Stimulated activated CD4-positive, alpha-beta T cell treated with anti-CD3 and anti-CD28 coated beads, Interleukin-12 subunit alpha, Interleukin-12 subunit beta, amount 100 ng/mL, for 4 hours (primary cell): ENCODE measurements at places on chromosomes 12 and 14.

GRCh38 chr12:79252358-79253075 is 387.9 kb downstream of the SYT1 start:
- no peak for DNase-seq

GRCh38 chr12:78981-79380 is 12.4 kb downstream of the IQSEC3 start:
- no peak for DNase-seq

DNA sequence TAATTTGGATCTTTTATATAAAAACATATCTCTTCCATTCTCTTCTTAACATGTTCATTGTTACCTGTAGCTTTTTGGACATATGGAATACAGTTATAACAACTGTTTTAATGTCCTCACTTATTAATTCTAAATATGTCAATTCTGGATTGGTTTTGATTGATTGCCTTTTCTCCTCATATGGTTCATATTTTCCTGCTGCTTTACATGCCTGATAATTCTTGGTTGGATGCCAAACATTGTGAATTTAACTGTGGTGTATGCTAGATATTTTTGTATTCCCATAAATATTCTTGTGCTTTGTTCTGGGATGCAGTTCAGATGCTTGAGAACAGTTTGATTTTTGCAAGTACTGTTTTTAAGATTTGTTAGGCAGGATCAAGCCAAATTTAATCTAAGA is 10.8 kb downstream of the C14orf132 start:
- no peak for DNase-seq

DNA sequence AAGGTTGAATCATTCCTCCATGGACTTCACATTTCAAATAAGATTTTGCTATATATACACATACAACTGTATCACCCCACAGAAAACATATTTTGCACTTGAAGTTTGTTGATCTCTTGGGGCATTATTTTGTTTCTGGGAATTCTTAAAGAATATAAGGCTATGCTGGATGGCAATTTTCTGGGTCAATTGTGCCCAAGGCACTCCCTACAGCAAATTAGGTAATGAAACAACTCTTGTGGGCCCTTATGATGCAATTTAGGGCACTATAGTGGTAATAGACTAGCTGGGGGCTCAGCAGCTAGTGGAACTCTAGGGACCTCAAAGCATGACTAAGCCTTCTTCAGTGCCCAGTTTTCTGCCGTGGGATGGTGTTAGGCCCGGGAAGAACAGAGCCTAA is 444.4 kb downstream of the NRXN3 start:
- no peak for DNase-seq

GRCh38 chr14:69662636-69663299 is 51.4 kb downstream of the SUSD6 start:
- DNase-seq: no peak

DNA sequence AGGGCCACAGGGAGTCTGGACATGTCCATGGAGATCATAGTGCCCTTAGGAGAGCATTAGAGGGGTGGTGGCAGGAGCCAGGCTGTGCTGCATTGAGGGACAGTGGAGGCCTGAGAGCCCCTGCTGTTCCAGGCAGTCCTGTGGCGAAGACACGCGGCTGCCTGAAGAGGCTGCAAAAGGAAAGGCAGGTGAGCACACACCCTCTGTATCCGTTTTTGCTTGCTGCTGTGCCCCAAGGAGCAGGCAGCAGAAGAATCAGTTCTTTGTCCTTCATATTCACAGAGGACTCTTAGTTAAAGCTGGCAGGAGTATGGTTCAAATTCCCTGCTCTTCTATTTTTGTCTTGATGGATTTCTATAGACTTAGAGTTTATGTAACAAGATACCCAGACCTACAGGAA is 4.5 kb downstream of the SLC35E3 start:
- no peak for DNase-seq

- no peak for DNase-seq
These were observed 1159.2 kb upstream of the TMEM132C start for GRCh38 chr12:127107744-127108143.

DNA sequence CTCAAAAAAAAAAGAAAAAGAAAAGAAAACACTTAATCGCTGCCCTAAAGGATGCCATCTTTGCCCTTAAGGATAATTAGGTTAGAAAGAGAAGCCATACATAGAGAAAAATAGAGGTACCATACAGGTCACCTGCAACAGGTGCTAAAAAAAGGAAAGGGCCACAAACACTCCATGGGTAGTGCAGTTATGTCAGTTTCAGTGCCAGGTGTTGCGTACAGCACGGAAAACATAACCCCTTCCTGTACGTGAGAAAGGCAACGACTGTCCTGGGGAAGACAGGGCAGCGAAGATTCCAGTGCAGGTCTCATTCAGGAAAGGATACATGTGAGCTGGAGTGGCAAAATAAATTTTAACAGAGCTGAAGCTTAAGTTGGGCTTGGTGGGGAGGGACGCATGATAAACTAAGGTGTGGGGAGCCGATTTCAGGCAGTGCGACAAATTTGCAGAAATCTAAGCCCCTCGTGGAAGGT is 553 bp upstream of the DAZAP2 start:
- DNase-seq: no peak

GRCh38 chr14:64745511-64746091 is 41.4 kb downstream of the PLEKHG3 start:
- DNase-seq: no peak

DNA sequence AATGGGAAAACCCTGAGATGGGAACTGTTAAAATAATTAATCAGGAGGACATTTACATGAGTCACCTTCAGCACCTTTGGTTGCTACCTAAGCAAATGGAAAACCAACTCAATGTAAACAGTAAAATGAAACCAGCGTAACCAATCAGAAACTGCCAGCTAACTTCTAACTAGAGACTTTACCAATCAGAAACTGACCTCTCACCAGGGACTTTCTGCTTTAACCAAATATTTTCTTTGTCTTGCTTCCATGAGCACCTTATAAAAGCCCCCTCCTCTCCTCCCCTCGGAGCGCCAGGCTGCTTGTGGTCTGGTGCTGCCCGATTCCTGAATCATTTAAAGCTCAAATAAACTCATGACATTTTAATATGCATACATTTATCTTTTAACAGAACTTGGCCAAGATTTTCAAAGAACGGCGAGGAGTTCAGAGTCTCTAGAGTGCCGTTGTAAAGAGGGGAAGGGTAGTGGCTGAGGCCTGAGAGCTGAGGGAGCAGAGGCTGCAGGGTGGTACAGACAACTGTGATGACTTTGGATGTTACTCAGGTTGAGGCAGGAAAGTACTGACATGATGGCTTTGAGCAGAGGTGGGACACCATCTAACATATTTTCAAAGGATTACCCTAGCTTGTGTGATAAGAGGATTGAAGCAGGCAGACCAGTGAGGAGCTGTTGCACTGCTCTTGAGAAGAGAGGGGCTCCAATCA is 183.6 kb downstream of the CRADD start:
- no peak for DNase-seq

DNA sequence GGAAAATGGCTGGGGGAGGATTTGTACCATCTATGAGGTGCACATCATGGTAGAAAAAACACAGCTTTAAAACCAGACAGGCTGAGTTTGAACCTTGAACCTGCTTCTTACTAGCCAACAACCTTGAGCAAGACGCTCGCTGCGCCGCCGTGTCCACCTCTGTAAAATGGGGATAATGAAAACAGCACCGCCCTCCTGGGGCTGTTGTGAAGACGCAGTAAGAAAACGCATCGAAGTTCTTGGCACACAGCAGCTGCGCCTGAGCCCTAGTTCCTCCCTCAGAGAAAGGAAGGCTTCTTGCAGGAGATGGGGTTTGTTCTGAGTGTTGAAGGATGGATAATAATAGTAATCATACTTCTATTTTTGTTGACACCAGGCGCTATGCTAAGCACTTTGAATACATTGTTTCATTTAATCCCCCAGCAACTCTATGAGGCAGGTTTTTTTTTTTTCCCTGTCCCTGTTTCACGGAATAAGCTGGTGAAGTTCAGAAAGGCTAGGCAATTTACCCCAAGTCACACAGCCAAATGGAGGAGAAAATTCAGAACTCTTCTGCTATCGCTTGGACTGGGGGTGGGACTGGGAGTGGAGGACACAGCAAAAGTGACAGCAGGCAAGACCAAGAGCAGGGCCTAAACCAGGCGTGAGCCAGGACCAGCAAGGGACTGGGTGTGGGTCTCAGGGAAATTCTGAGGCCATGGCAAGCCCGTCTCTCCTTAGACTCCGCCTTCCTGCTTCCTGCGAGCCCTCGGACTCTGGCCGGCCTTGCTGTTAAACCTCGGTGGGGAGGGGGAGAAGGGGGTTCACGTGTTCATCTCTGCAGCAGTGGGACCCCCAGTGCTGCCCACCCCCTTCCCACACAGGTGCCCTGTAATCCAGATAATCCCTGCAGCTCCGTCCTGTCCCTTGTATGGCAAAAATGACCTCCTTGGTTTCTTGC is 97.5 kb downstream of the LRRC74A start:
- no peak for DNase-seq

- DNase-seq: no peak
These were observed 68.7 kb downstream of the PLEKHA5 start for GRCh38 chr12:19198272-19198671.

GRCh38 chr14:68139431-68140075 is 320.0 kb downstream of the RAD51B start:
- no peak for DNase-seq

GRCh38 chr14:104131968-104132732 is 6.2 kb upstream of the KIF26A start:
- DNase-seq: no peak

- no peak for DNase-seq
These were observed 32.0 kb upstream of the FGD4 start for GRCh38 chr12:32367381-32367780.

DNA sequence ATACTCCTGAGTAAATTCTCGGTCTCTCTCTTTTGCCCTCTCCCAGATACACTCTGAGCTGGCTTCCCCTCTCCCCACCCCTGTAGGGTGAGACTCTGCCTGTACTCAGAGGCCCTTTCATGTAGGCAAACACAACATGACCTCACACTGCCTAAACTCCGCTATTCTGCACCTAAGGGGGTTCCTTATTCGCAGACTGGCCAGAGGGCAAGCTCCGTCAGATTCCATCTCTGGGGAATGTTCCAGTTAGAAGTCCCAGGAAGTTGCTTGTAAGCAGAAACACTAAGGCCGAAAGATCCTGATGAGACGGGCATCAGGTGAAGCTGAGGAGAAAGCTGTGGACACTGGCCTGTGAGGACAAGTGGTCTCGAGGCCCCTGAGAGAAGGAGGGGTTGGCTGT is 165.9 kb downstream of the KTN1 start:
- no peak for DNase-seq
